NCI-H1930 (cell line): ENCODE measurements at places on chromosomes 16 and 17.

- no peak for DNase-seq
These were observed 30.4 kb upstream of the FOXK2 start for GRCh38 chr17:82489117-82489516.

GRCh38 chr16:88500255-88500661 is 47.2 kb downstream of the ZFPM1 start:
- DNase-seq: no peak

- DNase-seq: no peak
These were observed 45.4 kb upstream of the MYOCD start for GRCh38 chr17:12620200-12620720.

DNA sequence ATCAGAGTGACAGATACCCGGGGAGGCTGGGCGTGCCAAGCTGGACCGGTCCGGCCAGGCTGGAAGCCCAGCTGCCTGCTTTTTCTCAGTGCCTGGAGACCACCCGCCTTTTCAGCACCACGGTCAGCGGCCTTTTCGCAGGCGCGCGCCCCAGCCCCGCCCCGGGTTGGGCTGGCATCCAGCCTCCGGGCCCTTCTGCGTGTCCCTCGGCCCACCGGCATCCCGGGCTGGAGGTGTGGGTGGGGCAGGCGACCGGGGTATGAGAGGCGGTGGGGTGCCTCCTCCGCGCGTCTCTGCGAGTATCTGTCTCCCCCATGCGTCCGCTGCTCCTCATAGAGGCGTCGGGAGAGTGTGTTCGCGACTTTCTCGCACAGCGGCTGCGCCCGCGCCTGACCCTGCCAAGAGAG is 102.5 kb downstream of the MRM1 start:
- DNase-seq: no peak

DNA sequence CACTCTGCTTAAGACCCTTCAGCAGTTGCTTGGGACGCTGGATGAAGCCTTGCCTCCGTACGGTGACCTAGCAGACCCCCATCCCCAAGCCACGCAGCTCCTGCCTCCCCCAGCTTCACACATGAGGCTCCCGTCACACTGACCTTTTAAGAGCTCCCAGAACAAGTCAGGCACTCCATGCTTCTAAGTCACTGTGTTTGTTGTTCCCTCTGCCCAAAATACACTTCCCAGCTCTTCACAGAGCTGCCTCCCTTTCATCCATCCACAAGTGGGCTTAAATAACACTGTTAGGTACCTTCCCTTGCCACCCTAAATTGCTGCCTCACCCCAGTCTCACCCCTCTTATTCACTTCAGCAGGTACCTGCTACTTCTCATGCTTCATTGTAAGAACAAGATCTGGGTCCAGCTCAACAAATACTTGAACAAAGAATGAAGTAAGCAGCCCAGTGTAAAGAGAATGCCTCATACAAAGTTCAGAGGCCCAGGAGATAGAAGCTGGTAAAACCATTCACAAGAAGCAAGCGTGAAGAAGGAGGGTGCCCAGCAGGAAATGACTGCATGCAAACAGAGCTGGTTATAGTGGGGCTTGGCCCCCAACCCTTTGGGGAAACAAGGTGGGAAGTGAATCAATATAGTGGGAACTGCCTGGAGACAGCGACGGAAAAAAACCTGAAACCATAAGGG is 5.8 kb downstream of the ZC3H7A start:
- no peak for DNase-seq
